ENCODE measurements at places on chromosomes 11 and 22. TPM values are rescaled to one million over a fixed set of nuclear protein-coding genes. Genes with fewer than 3 reads are reported as not detected.

The PRG3 gene
- not detected for total RNA-seq

The ARHGAP1 gene
- total RNA-seq, result 40.6 TPM

The EEF1G gene
- total RNA-seq, result 1,416 TPM

The PAX6 gene
- 0.26 TPM for total RNA-seq

The PPP2R1B gene
- 22.9 TPM for total RNA-seq
